GM18507 (cell line): ENCODE measurements at places on chromosomes 7 and 10.
A peak's percentile ranks its signal among the peaks of the same experiment; 100 is the strongest.

- no peak for DNase-seq
These were observed 82.4 kb upstream of the LRRTM3 start for GRCh38 chr10:66843396-66843795.

DNA sequence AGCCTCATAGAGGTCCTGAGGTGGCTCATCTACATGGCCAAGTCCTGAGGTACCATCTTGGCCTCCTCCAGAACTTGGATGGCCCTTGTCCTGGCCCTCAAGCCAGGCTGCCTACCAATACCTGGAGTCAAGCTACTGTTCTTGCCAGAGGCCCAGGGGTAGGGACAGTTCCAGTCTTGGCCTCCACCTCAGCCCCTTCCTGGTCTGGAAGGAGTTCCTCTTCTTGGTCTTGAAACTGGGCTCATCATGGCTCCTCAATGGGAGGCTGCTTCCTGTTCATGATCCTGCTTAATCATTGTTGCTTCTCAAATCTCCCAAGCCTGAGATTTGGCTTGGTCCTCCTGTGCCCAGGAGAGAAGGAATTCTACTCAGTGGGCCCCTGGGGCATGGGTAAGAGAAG lies 3.9 kb downstream of the HPS6 start:
- DNase-seq: no peak

GRCh38 chr10:5545011-5545410 lies 20.2 kb downstream of the CALML3 start:
- no peak for DNase-seq

DNA sequence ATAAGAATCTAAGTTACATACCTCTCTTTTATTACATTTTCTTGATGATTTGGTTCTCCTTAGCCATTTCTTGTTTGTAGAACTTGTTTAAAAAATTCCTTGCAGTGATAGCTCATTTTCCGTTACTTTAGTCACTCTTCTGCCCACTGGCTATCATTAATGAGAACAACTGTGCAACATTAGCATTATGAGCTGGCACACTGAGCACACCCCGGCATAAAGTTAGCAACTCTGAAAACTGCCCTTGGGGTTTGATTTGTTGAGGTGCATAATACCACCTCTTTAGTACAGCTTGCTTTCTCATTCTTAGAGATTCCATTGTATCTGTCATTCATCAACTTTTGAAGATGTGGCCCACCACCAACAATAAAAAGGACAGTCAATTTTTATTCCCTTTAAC lies 87.6 kb upstream of the ADCY1 start:
- no peak for DNase-seq

- no peak for DNase-seq
These were observed 3.8 kb downstream of the GRK5 start for GRCh38 chr10:119211176-119211575.

- no peak for DNase-seq
These were observed 2.6 kb upstream of the TMEM130 start for GRCh38 chr7:98872328-98872924.

GRCh38 chr7:68213838-68214237 lies 1217.2 kb downstream of the TYW1 start:
- DNase-seq: no peak

DNA sequence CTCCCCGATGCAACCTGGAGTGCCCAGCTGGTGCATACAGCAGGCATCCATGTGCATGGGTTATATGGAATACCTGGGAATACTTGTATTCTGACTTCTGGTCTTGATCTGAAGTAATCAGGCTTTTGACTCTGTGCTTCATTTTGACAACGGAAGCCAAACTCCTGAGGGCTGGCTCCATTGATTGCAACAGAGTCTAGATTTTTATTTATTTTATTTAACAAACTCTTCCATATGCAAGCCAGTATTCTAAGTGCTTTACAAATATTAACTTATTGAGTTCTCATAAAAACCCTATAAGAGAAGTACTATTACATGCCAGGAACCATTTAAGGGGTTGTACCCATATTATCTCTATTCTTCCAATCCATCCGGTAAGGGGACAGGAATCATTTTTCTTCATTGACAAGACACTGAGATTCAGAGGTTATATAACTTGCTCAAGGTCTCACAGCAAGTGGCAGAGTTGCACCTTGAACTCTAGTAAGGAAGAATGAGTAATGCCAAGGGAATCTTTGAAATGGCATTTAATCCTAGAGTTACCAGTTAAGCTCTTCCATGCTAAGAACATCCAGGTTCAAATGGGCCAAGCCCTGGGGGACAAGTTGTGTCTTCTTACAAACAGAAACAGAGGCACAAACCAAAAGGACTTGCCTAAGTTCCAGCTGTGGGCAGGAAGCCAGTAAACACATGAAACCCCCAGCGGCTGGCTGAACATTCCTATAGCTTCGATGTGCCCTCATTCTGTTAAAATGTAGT lies 241.0 kb downstream of the WDR11 start:
- DNase-seq: no peak

DNA sequence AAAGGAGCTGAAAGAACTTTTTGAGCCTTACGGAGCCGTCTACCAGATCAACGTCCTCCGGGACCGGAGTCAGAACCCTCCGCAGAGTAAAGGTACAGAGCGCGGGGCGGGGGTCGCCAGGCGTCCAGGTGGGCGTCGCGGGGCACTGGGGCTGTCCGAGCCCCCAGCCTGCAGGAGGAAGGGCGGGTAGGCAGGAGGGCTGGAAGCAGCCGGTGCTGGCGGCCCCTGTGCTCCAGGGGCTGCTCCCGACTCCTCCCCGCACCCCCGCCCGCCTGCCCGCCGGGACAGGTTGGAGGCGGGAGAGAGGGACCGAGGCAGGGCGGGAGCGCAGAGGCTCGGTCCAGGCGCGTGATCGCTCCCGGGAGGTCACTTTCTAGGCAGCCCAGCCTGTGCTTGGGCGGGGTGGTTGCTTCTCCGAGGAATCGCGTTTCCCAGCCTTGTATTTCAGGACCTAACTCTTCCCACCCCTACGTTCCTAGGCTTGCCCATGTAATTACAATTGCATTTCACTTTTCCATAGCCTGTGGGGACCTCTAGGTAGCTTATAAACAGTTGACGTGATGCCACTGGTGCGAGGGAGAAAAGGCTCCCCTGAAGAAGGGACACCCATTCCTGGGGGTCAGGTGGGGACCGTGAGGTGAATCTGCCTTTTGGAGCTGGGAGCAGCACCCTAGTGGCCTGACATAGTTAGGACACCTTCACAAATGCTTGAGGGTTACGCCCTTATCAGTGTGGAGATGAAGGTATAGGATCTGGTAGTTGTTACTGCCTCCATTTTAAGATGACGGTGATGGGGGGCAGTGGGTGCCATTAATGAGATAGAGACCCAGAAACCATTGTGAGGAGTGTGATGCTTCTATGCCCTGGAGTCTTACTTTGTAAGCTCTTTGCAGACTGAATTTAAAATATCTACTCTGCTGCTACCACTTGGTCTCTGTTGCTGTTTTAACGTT lies 148.2 kb downstream of the CELF2 start:
- DNase-seq: peak; percentile 59

DNA sequence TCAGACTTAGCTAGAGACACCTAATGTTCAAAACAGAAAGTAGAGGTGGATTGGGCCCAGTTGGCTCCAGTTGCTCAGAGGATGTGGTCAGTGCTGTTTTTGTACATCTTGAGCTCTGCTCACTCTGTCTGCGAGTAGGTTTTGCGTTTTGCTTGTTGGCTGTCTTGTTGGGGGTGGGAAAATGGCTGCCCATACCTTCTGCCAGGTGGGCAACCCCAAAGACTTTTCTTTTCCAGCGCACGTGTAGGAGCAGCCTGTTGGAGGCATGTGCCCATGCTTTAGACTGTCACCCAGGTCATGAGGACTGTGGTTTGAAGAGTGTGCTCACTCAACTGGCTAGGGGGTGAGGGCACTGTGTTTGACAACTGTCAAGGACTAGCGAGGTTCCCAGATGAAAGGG lies 73.9 kb downstream of the KAT6B start:
- peak; percentile 22 for DNase-seq

DNA sequence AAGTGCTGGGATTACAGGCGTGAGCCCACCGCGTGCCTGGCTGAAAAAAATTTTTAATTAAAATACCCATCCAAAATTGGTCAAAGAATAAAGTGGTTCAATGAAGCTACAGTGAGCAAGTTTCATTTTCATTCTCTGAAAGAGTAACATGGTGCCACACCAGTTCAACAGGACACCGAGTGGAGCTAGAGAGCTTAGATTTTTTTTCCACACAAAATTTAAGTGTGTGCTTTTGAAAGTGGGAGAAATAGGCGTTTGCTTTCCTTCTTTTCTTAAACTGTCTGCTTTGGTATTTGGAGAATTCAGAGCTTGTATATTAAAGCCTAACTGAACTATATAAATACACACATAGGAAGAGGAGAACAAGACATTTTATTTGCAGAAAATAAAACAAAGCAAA lies 43.4 kb downstream of the BPGM start:
- DNase-seq: no peak

DNA sequence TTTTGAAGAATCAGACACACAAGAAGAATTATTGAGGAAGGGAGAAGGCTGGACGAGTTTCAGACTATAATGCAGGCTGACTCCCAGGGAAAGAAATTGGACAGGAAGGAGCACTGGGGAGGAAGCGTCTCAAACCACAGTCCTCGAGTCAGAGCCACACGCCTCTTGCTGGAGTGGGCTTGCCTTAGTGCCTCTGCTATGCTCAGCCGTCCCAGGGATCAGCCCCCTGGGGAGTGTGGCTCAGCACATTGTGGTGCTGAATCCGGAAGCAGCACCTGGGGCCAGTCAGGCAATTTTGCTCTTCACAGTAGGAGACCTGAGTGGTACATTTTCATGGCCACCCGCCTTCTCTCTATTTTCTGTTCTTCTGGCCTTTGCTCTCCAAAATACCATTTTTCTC lies 67.4 kb upstream of the SLC35G1 start:
- DNase-seq: no peak

- DNase-seq: no peak
These were observed 8.4 kb downstream of the LAMB1 start for GRCh38 chr7:107994421-107995030.

- DNase-seq: no peak
These were observed 37.9 kb upstream of the PSMG3 start for GRCh38 chr7:1607696-1608095.

DNA sequence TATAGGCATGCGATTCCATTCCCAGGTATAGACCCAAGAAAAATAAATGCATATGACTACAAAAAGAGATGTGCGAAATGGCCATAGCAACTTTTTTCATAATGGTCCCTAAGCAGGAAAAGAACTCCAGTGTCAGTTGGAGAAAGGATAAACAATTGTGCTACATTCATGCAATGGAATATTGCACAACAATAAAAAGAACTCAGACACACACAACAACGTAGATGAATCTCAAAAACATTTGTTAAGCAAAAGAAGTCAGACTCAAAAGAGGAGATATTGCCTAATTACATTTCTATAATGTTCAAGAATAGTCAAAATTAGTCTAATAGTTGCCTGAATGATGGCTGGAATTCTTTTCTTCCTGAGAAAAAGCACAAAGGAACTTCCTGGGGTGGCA lies 141.1 kb upstream of the GLI3 start:
- DNase-seq: no peak

DNA sequence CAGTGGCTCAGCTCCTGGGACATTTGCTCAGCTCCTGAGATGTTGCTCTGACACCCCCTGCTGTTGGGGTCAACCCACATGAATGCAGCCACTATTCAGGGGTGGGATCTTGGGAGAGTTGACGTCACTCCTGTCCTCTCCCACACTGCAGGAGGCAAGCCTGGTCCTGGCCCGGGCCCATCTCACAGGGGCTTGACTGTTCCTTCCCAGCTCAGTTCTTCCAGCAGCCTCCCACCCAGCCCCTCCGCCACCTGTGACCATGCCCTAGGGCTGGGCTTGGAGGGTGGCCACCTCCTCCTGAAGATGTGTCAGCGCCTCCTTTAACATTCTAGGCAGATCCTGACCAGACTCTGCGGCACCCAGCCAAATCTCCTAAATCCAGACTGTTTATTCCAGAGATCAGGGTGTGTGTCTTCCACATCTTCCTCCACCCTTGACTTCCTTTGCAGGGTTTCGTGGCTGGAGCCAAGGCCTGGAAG lies 19.1 kb upstream of the OPALIN start:
- DNase-seq: no peak

DNA sequence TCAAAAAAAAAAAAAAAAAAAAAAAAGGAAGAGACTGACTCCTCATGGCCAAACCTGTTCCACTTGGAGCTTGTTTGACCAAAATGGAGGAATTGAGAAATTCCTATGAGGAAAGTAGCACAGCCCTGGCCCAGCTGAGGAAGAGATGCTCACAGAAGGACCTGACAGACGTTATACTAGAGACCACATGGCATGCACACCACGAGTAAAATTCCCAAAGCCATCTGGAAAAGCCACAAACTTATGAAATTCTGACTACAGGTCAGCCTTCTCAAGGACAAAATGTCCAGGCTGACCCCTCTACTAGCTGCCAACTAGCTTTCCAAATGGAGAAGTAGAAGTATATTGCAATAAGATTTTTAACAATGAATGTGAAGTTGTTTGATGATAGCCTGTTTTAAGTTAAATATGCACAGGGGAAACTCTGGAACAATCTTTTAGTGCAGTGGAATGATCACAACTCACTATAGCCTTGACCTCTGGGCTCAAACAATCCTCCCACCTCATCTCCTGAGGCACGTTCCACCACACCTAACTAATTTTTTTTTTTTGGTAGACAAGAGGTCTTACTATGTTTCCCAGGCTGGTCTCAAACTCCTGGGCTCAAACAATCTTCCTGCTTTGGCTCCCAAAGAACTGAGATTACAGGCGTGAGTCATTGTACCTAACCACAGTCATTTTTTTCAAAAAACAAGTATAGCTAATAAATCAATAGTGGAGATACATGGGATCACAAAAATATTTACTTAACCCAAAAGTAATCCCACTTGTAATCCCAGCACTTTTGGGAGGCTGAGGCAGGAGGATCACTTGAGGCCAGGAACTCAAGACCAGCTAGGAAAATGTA lies 75.7 kb downstream of the AKR1D1 start:
- DNase-seq: no peak

- DNase-seq: no peak
These were observed 6.7 kb downstream of the PNLIPRP2 start for GRCh38 chr10:116627386-116627933.

DNA sequence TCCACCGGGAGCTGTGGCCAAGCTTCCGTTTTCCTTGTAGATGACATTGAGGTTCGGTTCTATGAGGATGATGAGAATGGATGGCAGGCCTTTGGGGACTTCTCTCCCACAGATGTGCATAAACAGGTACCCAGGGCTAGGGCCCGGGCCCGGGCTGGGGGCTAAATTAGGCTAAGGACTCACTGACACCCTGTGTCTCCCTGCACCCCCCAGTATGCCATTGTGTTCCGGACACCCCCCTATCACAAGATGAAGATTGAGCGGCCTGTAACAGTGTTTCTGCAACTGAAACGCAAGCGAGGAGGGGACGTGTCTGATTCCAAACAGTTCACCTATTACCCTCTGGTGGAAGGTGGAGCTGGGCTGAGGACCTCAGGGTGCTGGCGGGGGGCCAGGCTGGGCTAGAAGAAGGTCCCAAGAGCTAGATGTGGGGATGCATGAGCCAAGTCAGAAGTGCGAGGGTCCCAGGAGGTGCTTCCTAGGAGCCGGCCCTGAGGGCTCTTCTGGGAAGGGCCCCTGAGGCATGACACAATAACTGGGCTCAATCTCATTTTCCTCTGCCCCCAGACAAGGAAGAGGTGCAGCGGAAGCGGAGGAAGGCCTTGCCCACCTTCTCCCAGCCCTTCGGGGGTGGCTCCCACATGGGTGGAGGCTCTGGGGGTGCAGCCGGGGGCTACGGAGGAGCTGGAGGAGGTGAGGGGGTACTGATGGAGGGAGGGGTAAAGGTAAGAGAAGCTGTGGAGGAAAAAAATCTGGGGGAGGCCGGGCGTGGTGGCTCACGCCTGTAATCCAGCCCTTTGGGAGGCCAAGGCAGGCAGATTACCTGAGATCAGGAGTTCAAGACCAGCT lies 2.9 kb downstream of the NFKB2 start:
- no peak for DNase-seq

GRCh38 chr7:117836-118614 lies 74.3 kb upstream of the FAM20C start:
- no peak for DNase-seq

- no peak for DNase-seq
These were observed 620 bp downstream of the BET1 start for GRCh38 chr7:94003446-94004023.
